ENCODE measurements at places on chromosomes 2 and 18.

GRCh38 chr2:204026294-204026693, 89.7 kb downstream of the ICOS start:
- no peak for DNase-seq

- no peak for DNase-seq
These were observed 24.2 kb downstream of the CCT7 start for GRCh38 chr2:73258186-73258912.

DNA sequence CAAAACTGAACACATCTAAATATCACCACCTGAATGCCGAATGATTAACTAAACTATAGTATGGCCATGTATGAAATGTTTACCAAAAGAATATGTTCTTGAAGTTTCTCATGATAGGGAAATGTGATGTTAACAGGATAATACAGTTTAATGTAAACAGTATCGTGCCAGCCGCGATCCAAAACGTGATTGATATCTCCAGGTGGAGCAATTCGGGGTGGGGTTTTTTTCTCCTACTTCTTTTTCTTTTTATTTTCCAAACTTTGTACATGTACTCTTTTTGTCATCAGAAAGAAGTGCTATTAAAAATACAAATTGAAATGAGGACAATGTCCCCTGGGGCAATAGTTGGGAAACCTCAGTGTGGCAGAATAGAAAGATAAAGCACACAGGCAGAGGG, 4.0 kb upstream of the BIN1 start:
- no peak for DNase-seq

- DNase-seq: no peak
These were observed 33.7 kb upstream of the MRPL33 start for GRCh38 chr2:27737676-27738348.

GRCh38 chr2:238286095-238286494, 2.3 kb downstream of the PER2 start:
- no peak for DNase-seq

DNA sequence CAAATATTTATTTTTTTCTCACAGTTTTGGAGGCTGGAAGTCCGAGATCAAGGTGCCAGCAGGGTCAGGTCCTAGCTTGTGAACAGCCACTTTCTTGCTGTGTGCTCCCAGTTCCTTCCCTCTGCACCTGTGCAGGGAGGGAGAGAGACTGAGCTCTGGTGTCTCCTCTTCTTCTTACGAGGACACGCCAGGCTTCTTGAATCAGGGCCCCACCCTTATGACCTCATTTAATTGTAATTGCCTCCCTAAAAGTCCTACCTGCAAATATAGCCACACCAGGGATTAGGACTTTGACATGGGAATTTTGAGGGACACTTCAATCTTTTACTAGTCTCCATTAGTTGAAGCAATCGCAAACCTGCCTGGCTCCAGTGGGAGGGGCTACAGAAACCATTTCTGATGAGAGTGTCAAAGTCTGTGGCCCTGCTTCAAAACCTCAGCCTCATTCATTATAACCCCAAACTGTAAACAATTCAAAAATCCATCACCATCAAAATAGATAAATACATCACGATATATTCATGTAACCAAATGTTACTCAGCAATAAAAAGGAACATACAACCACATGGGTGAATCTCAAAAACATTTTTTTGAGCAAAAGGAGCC, 18.2 kb upstream of the SEH1L start:
- no peak for DNase-seq

DNA sequence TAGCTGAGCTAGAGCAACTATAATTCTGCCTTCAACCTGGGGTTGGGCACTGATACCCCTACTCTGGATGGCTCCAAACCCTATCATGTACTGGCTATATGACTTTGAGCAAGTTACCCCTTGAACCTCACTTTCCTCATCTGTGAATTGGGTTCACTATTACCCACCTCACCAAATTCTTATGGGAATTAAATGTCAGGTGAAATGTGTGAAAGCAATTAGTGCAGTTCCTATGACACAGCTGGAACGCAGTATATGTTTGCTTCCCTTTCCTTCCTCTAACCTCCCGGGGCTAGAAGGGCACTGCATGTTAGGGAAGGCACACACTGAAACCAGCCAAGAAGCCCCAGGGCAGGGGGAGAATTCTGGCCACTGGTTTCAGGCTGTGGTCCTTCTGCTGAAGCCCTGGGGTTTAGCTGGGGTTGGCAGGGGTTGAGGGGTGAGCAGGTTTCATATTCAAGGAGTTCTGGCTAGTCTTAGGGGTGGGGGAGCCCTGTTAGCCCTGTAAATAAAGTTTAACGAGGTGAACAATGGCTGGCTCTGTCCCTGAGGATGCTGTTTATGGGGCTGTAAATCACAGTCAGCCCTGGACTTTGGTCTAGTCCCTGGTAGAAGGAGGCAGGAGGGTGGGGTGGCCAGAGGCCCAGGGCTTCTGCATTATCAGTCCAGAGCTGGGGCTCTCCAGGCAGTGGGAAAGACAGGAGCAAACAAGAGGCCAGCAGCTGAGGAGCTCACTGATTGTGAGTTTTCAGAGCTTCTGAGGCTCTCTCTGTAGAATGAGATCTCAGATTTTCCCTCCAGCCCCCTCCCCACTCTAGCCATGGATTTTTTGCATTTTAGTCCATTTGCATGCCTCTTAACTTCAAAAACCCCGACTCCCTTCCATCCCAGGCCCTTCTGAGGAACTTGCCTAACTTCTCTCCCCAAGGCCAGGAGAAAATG, 8.0 kb downstream of the PKDCC start:
- DNase-seq: no peak

DNA sequence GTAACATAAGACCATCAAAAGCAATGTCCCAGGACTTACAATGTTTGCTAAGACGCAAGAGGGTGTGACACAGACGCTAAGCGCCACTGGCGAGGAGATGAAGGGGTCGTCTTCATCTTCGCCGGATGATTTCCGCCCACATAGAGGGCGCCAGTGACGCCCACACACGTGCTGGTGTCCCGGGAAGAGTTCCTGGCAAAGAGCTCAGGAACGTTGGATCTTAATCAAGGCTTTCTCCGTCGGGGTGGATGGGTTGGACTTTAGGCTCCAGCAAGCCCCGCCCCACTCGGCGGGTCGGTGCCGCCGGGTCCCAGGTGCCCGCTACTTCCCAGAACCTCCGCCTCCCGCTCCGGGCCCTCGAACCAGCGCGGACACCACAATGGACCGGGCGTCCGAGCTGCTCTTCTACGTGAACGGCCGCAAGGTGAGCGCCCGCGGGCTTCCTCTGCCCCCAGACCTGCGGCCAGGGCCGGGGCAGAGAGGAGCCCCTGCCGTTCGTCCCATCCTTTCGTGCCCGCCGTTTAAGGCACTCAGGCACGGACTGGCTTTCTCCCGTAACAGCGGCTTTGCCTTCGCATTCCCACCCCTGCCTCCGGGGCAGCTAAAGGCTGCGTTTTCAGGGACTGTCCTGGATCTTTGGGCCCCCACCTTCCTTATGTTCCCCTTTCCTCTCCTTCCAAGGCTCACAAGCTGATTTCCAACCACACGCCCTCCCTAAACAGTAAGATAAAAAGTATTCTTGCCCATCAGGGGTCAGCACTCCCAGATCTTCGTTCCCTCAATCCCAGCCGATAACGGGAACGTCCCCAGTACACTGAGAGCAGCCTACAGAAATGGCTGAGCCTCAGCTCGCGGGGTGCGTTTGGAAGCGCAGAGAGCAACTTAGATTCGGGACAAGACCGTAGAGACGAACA, at the start of gene AOX1:
TSS of gene AOX1 (plus strand) at position 285 of the 914 bp plus-strand sequence. CDS start at position 380, 95 bp downstream.
- DNase-seq: peak; percentile 15

- DNase-seq: no peak
These were observed 38.9 kb downstream of the ADI1 start for GRCh38 chr2:3480352-3481010.

- no peak for DNase-seq
These were observed 31.1 kb downstream of the PSME4 start for GRCh38 chr2:53939656-53940055.

DNA sequence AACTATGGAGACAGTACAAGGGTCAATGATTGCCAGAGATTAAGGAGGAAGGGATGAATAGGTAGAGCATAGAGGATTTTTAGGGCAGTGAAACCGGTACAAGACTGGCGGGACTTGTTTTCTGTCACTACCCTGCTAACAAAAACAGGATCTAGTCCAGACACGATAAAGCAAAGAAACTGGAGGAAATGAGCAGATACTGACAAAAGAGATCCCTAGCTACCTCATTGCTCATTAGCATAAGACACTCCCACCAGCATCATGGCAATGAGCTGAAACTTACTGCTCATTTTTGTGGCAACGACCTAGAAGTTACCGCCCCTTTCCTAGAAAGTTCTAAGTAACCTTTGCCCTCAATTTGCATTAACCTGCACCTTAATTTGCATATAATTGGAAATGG, 131.2 kb downstream of the ETAA1 start:
- no peak for DNase-seq

GRCh38 chr2:38095996-38096861, 20.3 kb upstream of the CYP1B1 start:
- DNase-seq: peak; percentile 48

GRCh38 chr2:129276978-129277584, 702.4 kb upstream of the RAB6C start:
- DNase-seq: no peak

DNA sequence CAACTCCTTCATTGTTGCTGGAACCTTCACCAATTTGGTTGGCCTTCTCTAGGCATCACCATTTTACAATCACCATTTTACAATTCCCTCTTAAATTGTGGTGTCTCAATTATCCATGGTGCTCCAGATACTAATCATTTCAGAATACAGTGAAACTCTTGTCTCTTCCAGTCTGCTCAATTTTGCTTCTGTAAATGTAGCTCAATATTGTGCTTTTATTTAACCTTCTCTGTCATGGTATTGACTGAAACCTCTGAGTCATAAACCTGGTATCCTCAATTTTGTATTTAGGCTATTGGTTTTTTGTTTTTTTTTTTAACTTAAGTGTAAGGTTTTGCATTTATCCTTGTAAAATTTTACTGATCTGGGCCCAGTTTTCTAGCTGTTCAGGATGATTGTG, 16.1 kb downstream of the STRADB start:
- DNase-seq: no peak

- no peak for DNase-seq
These were observed 40.1 kb upstream of the TAF1B start for GRCh38 chr2:9803023-9803805.

DNA sequence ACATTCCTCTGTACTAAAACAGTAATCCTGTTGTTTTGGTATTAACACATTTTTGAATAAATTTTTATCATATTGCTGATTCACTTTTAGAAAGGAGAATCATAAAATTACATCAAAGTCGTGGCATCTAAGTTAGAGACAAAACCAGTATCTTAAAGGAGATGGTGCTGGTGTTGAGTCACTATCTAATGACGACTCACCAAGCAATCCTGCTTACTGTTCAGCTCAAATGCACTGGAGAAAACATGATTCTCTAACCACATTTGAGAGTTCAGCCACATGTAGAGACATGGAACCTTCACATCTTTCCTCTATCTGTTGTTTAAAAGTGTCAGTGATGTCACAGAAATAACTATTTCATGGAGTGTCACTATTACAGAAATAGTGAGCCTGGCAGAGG, 473.8 kb downstream of the TGIF1 start:
- DNase-seq: no peak

GRCh38 chr2:143128681-143129580, at the start of gene ARHGAP15:
TSS of gene ARHGAP15 (plus strand) at chr2:143129419.
- DNase-seq: no peak

- no peak for DNase-seq
These were observed 111.7 kb upstream of the RIOK3 start for GRCh38 chr18:23341383-23341782.

DNA sequence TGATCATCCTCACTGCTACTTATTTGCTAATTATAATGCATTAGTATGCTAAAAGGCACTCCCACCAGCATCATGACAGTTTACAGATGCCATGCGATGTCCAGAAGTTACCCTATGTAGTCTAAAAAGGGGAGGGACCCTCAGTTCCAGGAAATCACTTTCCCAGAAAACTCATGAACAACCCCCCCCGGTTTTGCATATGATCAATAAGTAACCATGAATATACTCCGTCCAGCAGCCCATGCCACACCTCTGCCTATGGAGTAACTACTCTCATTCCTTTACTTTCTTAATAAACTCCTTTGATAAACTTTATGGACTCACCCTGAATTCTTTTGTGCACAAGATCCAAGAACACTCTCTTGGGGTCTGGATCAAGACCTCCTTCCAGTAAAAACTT, 86.8 kb downstream of the MALT1 start:
- DNase-seq: no peak

- DNase-seq: no peak
These were observed 267.4 kb downstream of the DYSF start for GRCh38 chr2:71720596-71721361.

DNA sequence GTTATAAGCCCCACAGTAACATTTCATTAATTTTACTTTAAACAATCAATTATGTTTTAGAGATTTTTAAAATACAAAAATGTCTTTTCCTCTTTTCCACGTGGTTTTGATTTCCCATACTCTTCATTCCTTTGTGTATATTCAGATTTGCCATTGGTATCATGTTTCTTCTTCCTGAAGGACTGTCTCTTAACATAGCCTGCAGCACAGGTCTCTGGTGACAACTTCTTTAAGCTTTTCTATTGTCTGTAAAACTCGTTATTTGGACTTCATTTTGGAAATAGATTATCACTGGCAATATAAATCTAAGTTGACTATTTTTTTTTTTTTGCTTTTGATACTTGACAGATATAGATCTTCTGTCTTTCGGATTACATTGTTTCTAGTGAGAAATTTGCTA, 115.2 kb upstream of the KLHL29 start:
- no peak for DNase-seq

GRCh38 chr2:133086176-133086575, 416.2 kb upstream of the LYPD1 start:
- DNase-seq: no peak

- no peak for DNase-seq
These were observed 100.7 kb downstream of the ANKRD44 start for GRCh38 chr2:197209742-197210408.

GRCh38 chr2:20291846-20292408, 58.7 kb downstream of the PUM2 start:
- no peak for DNase-seq

DNA sequence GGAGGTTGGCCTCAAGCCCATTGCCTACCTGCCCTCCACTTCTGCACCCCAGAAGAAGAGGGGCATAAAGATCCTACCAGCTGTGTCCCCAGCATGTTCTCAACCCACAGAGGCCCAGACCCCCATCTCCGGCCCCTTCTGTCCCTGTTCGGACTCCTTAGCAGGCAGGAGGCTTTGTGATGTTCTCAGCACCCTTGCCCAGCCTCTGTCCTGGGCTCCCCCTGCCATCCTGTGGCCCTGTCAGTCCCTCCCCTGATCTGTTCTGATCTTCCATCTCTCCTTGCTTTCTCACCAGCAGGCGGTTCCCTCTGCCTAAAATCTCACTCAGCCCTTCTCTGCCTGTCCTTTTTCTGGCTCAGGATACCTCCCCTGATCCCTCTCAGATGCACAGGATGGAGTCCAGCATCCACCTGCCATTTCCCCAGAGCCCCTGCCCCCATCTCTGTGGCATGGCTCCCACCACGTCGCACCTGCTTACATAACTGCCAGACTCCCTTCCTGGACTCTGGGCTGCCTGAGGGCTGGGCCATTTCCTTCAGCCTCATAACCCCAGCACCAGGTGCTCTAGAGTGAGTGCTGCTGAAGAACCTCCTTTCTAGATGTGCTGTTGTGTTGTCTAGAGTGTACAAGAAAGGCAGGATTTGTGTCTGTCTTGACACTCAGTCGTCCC, 134.0 kb downstream of the CTIF start:
- no peak for DNase-seq

All from DMS79 (cell line).